ENCODE measurements at places on chromosomes 5 and 9.
A peak's percentile ranks its signal among the peaks of the same experiment; 100 is the strongest.

DNA sequence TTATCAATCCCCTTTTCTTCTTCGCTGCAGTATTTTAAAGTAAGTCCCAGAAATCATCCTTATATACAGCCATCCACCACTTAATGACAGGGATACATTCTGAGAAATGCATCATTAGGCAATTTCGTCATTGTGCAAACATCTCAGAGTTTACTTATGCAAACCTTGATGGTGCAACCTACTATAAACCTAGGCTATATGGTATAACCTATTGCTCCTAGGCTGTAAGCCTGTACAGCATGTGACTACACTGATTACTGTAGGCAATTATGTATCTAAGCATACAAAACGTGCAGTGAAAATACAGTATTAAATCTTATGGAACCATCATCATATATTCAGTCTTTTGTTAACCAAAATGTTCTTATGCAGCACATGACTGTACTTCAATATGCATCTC is 36.8 kb downstream of the SAXO1 start:
- no peak for DNase-seq

DNA sequence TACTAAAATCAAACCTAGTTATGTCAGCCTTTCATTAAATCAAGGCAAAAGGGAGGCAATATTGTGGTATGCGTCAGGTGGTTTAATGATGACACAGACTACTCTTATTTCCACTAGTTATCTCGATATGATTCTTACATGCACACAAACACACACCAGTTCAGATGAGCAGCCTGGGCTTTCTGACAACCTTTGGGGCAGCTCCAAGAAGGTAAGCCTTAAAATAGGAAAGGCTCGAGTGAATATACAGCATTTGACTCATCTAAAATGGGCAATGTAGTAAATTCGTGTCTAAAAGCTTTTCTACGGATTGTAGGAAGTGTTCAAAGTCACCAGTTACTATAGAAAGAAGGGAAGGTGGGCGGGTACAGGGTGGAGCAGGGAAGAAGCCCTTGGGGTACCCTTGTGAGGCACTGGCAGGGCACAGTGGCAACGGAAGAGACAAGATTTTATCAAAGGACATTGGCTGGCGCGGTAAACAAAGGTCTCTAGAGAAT is 1.9 kb downstream of the ANKH start:
- DNase-seq: no peak

GRCh38 chr9:83153030-83153429 is 90.1 kb upstream of the RASEF start:
- no peak for DNase-seq

GRCh38 chr9:99058964-99059921 is 45.7 kb upstream of the TGFBR1 start:
- DNase-seq: no peak

DNA sequence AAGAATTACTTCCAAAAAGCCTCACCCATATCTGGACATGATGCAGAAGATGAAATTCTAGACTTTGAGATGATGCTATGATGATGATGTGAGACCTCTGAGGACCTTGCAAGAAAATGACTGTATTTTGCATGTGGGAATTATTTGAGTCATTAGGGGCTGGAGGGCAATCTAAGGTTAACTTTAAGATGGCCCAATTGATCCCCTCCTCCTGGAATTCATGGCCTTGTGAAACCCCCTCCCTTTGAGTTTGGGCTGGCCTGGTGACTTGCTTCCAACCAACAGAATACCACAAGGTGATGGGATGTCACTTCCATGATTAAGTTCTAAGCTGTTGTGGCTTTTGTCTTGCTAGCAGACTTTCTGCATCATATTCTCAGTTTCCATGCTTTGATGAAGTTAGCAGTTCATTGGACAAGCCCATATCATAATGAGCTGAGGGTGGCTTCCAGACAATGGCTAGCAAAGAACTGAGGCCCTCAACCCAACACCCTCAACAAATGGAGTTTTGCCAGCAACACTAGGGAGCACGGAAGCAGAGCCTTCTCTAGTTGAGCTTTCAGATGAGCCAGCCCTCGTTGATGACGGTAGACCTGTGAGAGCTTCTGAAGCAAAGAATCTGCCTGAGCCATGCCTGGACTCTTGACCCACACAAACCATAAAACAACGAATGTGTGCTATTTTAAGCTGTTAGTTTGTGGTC is 7.4 kb upstream of the AMACR start:
- DNase-seq: no peak

DNA sequence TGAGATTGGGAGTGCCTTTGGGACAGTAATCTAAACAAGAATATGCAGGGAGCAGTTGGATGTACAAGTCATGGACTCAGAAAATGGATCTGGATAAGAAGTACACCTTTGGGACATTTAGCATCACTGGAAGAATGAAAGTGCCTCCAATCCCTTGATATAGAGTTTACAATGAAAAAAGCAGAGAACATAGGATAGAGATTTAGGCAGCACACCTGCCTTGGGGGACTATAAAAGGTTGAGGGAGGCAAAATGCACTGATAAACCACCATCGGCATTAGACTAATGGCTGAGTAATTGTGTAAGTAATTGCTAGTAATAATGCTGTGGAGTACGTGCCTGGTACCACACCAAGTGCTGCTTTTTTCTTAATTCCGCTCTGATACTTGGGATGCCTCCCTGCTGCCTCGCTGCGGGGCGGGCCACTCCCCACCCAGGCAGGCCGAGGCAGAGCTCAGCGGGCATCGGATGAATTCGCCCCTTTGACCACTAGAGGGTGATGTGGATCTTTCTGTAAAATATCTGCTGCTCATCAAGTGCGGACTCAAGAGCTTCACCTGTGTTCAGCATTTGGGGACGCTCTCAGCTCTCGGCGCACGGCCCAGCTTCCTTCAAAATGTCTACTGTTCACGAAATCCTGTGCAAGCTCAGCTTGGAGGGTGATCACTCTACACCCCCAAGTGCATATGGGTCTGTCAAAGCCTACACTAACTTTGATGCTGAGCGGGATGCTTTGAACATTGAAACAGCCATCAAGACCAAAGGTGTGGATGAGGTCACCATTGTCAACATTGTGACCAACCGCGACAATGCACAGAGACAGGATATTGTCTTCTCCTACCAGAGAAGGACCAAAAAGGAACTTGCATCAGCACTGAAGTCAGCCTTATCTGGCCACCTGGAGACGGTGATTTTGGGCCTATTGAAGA is 99.9 kb downstream of the ANKRD18B start:
- DNase-seq: peak; percentile 58

DNA sequence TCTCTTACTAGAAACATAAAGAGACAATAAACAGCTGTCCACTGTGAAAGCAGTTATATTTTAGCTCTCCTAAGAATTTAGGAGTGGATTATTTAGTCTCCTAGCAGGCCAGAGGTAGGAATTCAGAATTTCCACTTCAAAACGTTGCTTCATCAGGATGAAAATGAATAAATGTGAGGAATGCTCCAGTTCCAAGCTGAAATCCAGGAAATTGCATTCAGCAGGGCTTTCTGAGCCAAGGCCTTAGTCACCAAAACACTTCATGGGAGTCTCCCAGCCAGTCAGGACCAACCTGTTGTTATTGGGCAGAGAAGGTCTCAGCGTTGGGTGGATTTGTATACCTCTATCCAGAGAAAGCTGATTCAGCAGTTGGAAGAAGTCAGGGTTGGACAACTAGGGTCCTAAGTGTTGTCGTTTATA is 1040.3 kb downstream of the TLE1 start:
- DNase-seq: no peak

DNA sequence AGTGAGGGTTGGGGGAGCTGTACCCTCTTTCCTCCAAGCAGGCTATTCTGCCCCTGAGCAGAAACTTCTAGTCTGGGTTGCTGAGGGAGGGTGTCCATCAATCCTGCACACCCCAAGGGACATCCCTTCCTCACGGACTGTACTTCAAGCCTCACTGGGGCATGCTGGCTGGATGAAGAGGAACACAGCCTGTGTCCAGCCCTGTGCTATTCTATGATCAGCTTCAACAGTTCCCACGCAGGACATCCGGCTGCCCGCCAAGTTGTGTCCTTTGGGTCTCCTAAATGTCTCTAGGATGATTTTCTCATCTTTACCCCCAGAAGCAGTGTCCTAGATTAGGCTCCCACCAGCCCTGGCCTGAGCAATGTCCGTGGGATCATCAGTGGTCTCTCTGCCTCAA is 68.1 kb downstream of the CRB2 start:
- DNase-seq: no peak

GRCh38 chr9:91131433-91131839 is 230.3 kb downstream of the AUH start:
- DNase-seq: no peak

DNA sequence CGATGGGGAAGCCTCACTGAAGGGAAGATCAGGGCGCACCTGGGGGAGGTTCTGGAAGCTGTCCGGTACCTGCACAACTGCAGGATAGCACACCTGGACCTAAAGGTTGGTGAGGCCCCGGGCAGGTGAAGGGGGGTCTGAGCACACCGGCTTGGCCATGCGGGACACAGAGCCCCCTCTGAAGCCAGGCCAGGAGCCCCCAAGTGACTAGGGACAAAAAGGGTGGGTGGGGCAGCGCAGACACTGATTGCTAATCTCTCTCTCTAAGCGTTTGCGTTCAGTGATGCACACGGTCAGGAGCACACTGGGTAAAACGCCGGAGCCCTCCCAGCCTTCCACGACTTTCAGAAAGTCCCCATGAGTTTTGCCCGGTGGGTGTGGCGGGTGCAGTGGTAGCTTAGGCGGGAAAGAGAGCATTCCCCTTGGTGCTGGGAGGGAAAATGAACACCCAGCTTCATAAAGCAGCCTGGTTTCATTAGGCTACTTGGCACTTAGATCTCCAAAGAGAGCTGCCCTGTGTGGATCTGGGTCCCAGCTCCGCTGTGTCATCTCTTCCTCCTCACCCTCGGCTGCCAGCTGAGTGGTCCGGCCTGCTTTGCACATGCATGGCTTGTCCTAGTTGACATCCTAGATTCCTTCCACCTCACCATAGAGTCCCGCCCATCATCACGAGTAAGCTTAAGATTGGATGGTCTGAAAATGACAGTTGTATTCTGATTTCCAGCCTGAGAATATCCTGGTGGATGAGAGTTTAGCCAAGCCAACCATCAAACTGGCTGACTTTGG is 74.2 kb upstream of the OTULINL start:
- no peak for DNase-seq

DNA sequence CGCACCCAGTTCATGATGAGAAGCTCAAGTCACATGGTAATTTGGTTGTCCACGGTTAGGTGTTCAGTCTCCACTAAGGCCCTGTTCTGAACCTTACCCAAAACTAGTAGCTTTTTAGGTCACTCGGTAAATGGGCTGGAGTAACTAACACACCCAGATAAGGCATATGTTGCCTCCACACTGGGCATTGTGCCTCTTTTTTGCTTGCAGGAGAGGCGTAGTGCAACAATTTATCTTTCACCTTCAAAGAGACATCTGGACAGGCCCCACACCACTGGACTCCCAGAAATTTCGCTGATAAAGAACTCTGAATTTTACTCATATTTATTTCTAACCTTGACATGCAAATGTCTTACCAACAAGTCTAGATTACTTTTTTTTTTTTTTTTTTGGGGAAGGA is 16.8 kb upstream of the PTGES start:
- no peak for DNase-seq

GRCh38 chr9:117214416-117214815 is 200.4 kb downstream of the ASTN2 start:
- no peak for DNase-seq

DNA sequence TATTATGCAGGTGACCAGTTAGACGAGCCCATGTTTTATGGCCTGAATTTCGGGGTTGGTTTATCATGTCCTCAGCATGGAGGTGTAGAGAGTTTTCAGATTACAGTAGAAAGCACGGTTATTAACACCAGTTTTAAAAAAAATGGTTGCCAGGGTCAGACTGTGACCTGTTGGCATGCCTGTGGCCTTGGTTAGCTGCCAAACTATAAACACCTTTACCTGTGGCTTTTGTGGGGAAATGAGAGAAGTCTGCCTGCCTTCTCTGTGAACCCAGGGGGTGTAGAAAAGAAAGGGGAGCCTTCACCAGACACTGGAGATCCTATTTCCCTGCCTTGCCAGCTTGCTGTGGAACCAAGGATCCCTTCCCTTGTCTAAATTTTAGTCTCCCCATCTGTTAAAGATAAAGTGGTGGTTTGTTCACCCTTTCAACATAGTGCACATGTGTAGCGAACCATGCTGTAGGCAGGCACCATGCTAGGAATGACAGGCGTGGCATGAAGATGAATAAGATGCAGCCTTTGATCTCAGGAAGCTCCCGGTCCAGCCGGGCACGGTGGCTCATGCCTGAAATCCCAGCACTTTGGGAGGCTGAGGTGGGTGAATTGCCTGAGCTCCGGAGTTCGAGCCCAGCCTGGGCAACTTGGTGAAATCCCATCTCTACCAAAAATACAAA is 6.1 kb upstream of the PHF19 start:
- no peak for DNase-seq

DNA sequence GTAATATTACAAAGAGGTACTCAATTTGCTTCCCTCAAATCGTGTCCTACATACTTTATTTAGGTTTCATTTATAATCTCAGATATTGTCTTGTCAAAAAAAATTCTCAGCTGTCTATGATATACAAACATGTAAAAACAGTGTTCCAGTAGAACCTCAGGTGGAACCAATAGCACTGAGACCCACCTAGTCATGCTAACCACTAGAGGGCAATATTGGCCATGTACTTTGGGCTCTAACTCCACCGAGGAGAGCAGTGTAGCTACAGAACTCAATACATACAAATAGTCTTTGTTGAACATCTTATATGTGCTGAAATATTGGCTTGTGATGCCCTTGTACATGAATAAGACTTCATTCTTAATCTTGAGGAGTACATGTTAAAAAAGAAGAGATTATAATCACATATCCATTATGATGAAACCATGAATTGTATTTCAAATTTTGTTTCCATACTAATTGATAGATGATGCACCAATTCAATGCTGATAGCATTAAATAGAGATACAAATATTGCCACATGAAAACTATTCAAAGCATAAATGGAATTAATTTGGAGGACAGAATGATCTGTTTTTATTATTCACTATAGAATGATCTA is 71.2 kb upstream of the CNTLN start:
- DNase-seq: no peak

GRCh38 chr9:5274770-5275169 is 29.7 kb downstream of the RLN2 start:
- DNase-seq: no peak

- no peak for DNase-seq
These were observed 156.4 kb downstream of the ST8SIA4 start for GRCh38 chr5:100746730-100747129.

Data from activated T-cell treated with anti-CD3 and anti-CD28 coated beads for 4 hours (primary cell).